HS-5 (cell line): ENCODE measurements at places on chromosomes 1 and 21.

- DNase-seq, result no peak
Measured at GRCh38 chr21:43274022-43274945, 105.5 kb downstream of the CRYAA start.

DNA sequence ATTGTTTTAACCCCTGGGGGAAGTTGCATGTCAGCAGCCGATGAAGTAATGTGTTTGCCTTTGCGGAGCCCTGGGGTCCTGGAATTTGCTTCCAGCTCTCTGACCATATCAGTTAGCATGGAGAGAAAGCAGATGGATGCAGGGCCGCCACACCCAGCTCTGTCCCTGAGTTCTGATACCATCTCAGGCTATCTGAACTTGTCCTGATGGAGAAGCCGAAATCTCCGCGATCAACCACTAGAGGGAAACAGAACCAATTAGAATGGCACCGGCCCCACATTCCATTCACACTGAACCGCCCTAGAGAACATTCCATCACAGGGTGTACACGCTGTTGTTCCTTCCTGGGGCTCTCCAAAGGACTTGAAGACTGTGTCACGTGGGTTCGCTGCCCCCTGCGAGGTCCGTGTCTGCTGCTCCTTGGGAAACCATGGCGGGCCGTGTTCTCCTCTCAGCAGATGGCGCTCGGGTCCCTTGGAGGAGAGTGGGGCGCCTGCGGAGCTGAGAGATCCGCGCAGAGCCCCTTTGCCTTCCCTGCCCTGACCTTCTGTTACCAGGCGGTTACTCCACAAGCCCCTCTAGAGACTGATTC is 75.4 kb downstream of the ABCA4 start:
- DNase-seq, result peak; percentile 79

DNA sequence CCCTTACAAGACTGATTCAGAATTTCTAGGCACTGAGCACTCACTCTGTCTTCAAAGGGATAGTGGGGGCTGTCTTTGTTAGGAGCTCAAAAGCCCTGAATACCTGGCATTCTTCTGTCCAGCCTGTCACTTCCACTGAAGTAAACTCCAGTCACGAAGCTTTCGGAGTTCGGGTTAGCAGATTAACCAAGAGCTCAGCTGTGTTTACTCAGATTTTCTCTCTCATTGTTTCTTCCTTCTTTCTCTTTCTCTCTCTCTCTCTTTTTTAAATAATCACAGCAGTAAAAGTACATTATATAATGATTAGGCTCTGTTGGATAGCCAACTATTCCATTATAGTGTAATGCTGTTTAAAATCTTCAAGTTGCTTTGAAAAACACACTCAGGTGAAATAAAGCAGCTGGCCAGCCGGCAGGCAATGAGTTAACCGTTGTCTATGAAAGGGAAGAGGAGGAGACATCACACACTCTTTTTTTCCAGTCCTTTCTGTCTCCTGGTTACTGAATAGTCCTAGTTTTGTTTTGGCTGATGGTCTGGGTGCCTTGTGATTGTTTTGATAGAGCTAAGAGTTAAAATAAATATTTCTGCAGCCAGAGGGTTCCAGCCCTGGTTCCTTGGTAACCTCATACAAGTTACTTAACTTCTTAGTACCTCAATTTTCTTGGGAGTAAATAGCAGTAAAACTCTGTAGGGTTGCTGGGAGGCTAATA is 89.8 kb downstream of the ADSS2 start:
- no peak for DNase-seq

- peak; percentile 6 for DNase-seq
Measured at GRCh38 chr1:95169548-95169947, 52.4 kb downstream of the TLCD4 start.

DNA sequence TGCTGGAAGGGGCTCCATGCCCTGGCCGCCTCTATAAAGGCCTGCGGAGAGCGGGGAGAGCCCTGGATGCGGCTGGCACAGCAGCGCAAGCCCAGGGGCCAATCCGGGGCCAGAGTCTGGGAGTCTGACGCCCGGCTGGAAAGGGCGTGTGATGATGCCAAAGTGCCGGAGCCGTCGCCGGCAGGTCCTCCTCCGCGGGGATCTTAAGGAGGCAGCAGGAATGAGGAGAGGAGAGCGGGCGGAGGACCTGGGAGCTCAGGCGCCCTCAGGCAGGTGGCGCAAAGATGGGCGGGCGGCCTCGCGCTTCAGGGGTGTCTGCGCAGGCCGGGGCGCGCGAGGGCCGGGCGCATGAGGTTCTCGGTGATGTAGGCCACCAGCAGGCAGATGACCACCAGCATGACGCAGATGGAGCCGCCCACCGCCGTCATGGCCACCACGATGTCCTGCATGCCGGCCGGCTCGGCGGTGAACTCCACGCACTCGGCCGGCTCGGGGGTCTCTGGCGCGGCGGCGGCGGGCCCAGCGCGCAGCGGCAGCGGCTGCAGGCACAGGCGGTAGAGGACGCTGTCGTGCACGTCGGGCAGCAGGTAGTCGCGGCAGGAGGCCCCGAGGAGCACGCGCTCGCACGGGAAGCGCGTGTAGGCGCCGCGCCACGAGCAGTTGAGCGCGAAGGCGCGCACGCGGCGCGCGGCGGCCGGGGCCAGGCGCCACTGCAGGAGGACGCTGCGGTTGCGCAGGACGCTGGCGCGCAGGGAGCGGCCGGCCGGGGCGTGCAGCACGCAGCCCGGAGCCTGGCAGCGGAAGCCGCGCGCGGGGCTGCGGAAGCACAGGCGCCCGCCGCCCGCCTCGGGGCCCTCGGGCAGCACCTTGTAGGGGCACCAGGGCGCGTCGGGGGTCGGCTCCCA is 653 bp downstream of the FNDC10 start:
- no peak for DNase-seq

DNA sequence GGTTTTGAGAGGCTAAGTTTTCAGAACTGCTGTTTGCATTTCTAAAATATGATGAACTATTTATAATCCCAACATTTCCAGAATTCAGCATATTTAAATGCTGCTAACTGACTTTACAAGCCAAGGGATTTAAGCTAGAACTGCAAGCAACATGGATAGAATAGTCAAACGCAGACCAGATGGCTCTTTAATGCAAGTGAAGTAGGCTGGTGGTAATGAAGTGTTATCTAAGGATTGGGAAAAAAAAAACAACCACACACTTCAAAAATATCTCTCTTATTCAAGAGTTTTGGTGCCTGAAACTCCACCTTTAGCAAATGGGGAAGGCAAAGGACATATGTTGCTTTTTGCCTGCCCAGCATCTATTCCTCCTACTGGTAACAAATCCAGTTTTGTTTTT is 20.9 kb upstream of the SSX2IP start:
- DNase-seq, result no peak

- DNase-seq, result no peak
Measured at GRCh38 chr1:92707292-92707691, 77.6 kb downstream of the EVI5 start.

DNA sequence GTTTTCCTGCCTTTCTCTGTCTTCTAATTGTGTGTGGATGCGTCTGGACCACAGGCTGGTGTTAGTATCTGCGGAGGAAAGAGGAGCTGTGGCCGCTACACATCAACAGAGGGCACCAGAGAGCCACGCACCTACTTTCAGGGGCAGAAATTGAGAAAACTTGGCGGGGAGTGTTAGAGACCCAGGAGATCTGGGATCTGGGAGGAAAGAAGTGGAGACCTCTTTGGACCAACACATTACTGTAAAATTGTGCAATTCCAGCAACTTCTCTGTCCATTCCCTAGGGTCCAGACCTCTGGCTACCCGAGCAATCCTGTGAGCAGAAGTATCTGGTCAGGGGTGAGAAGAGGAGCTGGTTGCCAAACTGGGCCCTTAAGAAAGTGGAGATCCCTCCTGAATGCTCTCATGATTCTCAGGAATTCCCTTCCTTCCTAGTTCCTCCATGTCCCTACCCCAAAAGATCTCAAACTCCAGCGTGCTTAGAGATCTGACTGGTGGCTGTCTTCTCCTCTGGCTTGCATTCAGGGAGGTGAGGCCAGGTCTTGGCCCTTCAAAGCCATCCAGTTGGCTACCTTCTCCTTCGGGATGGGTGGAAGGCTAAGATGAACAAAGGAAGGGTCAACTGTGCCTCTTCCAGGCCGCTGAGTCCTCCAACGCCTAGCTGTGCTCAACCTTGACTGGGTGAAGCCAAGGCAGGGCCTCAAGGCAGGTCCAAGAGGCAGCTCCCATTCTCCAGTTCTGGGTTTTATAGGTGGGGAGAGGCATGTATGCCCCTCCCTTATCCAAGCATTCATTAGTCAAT is 1.2 kb upstream of the KIRREL1 start:
- peak; percentile 44 for DNase-seq

DNA sequence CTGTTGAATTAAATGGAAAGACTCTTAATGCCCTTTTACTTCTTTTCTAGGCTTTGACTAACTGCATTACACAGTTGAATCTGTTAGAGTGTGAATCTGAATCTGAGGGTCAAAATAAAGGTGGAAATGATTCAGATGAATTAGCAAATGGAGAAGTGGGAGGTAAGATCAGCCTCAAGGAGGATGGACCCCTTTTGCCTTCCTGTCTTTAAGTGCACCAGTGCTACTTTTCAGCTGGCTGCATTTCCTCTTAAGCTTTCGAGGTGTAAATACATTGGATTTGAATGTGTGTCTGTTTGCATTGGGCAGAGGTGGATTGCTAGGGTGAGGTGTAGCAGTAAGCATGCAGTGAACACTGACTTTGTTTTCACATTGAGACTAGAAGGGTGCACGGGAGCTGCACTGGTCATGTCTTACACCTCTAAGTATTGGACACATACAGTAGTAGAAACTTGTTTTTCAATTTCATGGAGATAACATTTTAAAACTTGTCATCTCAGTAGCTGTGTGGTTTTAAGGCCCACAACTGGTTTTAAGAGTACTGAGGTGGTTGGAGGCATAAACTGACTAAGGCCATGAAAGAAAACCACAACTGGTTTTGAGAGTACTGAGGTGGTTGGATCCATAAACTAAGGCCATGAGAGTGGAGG is 35.4 kb downstream of the MIA3 start:
- no peak for DNase-seq

DNA sequence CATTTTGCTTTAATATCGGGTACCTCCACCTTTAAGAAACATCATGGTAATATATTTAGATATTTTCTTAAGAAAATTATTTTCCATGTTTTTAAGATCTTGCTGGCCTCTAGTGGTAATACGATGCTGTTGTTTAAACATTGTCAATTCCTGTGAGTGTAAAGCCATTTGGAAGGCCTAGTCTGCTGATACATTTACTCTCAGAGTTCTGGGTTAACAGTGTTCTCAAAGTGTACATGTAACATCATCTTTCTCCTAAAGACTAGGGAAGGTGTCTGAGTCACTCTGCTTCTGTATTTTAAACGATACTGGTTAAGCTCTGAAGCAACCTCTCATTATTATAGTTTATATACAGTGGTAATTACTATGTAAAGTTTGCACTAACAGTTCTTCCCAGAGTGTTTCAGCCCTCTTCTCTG is 189.1 kb downstream of the RASAL2 start:
- peak; percentile 36 for DNase-seq

DNA sequence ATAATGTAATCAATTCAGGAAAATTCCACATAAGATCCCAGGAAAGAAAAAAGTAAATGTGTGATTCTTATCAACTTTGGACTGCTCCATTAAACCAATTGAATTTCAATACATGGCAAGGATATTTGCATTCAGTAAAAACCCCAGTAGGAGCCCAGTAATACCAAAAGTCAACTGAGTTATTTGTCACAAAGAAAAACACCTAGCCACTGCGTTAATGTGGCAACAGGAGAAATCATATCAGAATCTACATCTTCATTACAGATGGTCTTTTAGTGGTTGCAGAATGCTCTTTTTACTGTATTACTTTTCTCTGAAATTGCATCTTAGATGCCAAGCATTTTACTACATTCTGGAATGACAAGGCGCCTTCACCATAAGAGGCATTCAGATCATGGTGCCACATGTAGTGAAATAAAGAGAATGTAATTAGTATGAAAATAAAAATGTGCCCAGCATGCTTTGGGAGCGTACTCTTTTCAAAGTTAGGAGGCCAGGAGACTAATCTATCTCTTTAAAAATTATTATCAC is 180.7 kb downstream of the PATJ start:
- no peak for DNase-seq

DNA sequence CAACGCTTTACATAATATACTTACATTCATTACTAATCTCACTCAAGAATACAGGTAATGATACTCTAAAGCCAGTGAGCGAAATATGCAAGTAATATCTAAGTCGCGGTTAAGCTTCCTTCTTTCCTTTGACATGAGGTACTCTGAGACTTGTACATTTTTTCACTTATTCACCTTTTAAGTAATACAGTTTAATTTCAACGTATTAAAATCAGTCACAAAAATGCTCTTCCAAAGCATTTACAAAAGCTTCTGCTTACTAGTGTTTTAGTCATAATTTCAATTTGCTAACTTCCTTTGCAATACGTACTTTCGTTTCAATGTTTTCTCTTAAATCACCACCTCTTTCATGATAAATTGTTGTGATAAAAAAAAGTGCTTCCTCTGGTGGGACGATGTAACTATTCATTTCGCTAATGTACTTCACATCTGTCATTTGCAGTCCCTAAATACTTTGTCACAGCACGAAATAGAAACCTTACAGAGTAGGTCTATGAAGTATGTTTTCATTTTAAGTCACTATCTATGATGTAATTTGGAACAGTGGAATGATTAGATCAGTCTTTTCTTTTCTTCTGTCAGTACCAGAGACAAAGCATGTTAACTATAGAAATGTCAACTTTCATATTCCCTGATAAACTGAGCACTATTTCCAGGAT is 34.0 kb upstream of the ADGRL4 start:
- DNase-seq, result no peak

DNA sequence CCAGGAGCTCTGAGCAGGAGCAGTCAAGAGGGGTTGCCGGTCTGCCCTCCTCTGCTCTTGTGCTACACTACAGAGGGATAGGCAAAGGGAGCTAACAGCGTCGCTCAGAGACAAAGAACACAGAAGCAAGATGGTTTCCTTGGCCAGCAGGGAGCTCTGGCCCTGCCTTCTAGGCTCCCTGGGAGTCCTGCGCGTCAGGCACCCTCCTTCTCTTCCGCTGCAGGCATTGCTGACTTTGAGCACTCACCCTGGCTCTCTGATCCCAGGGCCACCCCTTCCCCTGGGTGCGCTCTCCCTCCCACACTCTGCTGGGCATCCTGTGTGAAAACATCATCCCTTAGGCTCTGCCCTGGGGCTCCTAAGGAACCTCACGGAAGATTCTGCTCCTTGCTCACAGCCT is 489 bp downstream of the TNNI1 start:
- DNase-seq, result no peak
